ENCODE measurements at places on chromosomes 6 and 20. TPM values are rescaled to one million over a fixed set of nuclear protein-coding genes. Genes with fewer than 3 reads are reported as not detected.

The SEL1L2 gene
- 10.0 TPM for total RNA-seq

DNA sequence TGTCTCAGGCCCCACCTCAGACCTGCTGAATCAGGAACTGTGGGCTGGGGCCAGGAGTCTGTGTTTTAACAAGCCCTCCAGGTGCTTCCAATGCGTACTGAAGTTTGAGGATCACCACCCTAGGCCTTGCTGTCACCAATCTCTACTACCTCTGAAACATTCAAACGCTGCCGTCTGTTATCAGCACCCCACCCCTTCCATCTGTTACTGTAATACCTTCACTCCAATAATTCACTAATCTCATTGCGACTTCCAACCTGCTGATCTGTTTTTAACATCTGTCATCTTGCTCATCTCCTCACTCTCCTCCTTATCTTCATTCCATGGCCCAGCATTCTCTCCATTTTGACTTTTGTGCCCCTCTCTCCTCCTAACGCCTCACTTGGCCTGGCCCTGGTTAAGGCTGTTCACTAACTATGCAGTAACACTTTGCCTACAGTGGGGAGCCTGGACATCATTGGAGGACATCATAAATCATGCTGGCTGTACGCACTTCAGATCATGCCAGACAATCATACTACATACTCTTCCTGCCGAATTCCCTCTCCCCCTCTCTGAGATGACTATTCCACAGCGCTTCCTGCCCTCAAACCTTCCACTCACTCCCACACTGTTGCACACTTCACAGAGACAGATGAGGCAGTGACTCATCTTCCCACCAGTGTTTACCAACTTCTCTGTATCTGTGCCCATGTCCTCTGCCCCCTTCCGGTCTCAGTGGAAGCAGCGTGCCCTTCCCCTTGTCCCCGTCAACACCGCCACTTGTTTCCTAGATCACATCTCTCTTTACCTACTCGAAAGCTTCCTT is 3.0 kb upstream of the GUCA1B start:
- no peaks in the 10 kb centered on the region for H3K4me1 ChIP-seq
- H3K27ac ChIP-seq, result no peak overlapping the region
- no peak for DNase-seq
- H3K27me3 ChIP-seq, result no peaks in the 10 kb centered on the region
- H3K36me3 ChIP-seq, result no peaks in the 10 kb centered on the region
- no peak overlapping the region for H3K4me3 ChIP-seq

- DNase-seq, result peak; percentile 80
- H3K27me3 ChIP-seq, result no peaks in the 10 kb centered on the region
- peak overlapping the region; percentile 39 for H3K27ac ChIP-seq
- H3K36me3 ChIP-seq, result no peaks in the 10 kb centered on the region
These were observed 154.7 kb downstream of the JARID2 start for GRCh38 chr6:15400572-15401004.

The MEA1 gene
- total RNA-seq, result 132 TPM

The BMP5 gene
- not detected for total RNA-seq

- DNase-seq, result no peak
- H3K27ac ChIP-seq, result no peak overlapping the region
- no peaks in the 10 kb centered on the region for H3K27me3 ChIP-seq
- no peak overlapping the region for H3K4me3 ChIP-seq
These were observed 19.1 kb upstream of the FOXC1 start for GRCh38 chr6:1590580-1590979.

- H3K4me1 ChIP-seq, result peaks cover 9% of the 10 kb centered on the region
- H3K4me3 ChIP-seq, result no peak overlapping the region
- no peak overlapping the region for H3K27ac ChIP-seq
- H3K27me3 ChIP-seq, result no peaks in the 10 kb centered on the region
These were observed 144.6 kb upstream of the AGPAT4 start for GRCh38 chr6:161418463-161418945.
